ENCODE measurements at places on chromosomes 3 and 15. TPM values are rescaled to one million over a fixed set of nuclear protein-coding genes. Genes with fewer than 3 reads are reported as not detected.

- no peak for DNase-seq
Measured at GRCh38 chr3:194043516-194043915, 92.4 kb upstream of the HES1 start.

DNA sequence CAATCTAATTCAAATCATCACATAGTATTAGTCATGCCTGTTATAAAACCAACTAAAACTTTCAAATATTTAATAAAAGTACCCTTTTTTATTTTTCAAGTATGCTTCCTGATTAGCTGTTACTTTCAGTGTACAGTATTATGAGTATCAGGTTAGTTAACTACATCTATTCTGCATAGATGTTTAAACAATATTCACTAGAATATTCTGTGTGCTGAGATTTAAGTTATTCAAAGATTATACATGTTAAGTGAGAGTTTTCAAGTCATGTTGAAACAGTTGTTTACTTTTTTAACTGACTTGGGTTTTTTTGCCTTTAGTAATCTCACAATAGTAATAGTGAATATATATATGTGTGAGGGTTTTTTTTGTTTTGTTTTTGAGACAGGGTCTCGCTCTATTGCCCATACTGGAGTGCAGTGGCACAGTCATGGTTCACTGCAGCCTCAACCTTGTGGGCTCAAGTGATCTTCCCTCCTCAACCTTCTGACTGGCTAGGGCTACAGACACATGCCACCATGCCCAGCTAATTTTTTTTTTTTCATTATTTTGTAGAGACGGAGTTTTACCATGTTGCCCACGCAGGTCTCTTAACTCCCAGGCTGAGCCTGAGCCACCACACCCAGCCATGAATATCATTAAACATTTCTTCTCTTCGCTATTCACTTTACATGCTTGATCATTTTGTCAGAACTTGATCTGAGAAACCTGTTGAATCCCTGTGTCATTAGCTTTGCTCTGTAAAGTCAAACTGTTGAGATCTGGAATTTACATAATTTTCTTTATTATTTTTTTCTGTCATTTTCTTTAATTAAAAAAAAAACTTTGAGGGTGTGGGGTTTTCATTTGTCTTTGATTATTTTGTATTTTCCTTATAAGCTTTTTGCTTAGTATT lies 286.2 kb upstream of the UBE2E1 start:
- no peak for DNase-seq

DNA sequence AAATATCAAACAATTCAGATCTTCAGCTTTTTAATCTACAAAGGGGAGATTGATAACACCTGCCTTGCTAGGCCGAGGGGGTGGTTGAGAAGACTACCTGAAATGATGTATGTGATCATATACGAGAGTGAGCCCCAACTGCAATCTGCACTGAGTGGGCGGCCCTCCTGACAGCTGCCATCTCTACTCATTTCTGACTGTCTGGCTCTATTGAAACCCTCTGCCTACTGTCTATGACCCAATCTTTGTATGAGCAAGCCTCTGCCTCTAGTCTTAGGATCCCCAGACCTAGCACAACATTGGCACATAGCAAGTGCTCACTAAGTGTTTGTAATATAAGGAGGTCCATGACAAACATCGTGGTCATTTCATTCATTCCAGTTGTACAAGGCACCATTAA lies 144.4 kb upstream of the NR2F2 start:
- no peak for DNase-seq

GRCh38 chr3:25423780-25424588 lies 4.1 kb upstream of the RARB start:
- no peak for DNase-seq

DNA sequence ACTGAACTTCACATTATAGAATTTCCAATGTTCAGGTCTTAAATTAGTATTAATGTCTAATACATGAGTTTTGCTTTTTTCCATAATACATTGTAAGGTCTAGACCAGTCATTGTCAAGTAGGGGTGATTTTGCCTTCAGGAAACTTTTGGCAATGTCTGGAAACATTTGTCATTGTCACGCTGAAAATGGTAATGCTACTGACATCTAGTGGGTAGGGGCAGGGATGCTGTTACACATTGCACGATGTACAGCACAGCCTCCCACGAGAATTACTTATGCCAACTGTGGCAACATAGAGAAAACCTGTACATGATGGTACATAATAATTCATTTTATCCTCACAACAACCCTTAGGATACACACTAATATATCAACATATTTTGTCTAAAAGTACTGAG lies 384.1 kb downstream of the CADM2 start:
- DNase-seq: no peak

GRCh38 chr3:72460205-72461174 lies 387.8 kb downstream of the SHQ1 start:
- no peak for DNase-seq

DNA sequence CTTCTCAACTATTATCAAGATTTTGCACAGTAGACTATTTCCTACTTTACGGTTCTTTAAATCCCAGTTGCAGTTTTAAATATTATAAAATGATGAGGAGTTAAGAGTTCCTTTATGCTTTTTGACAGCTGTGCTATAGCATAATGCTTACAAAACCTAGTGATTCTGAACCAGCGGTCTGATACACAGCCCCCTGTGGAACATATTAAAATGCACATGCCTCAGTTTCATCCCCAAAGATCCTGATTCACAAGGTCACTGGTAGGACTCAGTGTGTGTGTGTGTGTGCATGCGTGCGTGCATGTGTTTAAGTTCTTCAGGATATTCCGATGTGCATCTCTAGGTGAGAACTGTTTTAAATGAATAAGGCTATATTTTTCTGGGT lies 330.1 kb upstream of the TPM1 start:
- no peak for DNase-seq

DNA sequence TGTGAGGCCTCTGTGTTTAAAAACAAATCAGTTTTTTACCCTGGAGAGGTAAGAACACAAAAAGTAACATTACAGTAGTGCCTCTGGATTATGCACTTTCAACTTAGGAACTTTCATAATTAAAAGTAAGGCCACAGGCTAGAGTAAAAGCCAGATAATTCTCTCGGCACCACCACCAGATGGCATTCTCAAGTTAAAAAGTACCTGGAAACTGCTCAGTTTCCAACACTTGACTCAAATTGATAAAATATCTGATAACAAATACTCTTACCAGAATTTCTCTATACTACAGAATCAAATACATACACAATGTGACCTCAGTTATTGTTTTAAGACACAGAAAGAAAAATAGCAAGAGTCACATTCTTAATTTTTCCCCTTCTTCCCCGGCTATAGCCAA lies 19.9 kb downstream of the SPICE1 start:
- peak; percentile 44 for DNase-seq

DNA sequence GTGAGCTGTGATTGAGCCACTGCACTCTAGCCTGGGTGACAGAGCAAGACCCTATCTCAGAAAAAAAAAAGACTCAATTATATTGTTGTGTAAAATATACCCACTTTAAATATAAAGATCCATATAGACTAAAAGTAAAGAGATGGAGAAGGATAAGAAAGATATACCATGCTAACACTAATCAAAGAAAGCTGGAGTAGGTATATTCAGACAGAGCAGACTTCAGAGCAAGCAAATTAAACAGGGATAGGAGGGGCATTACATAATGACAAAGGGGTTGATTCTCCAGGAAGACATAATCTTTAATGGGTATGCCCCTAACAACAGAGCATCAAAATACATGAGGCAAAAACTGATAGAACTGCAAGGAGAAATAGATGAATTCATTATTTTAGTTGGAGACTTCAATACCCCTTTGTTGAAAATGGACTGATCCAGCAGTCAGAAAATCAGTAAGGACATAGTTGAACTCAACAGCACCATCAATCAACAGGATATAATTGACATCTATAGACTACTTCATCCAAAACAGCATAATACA lies 31.1 kb upstream of the RNU6-1 start:
- no peak for DNase-seq

The ISLR gene
- polyA plus RNA-seq: 43.2 TPM

The CHAC1 gene
- polyA plus RNA-seq: 2.4 TPM

The GPR176 gene
- 15.9 TPM for polyA plus RNA-seq

The CEMIP gene
- 6.7 TPM for polyA plus RNA-seq

The NMB gene
- 4.2 TPM for polyA plus RNA-seq

The ZNF197 gene
- 40.3 TPM for polyA plus RNA-seq

The BUB1B gene
- polyA plus RNA-seq: 45.9 TPM
